ENCODE measurements at places on chromosomes 4 and X.

DNA sequence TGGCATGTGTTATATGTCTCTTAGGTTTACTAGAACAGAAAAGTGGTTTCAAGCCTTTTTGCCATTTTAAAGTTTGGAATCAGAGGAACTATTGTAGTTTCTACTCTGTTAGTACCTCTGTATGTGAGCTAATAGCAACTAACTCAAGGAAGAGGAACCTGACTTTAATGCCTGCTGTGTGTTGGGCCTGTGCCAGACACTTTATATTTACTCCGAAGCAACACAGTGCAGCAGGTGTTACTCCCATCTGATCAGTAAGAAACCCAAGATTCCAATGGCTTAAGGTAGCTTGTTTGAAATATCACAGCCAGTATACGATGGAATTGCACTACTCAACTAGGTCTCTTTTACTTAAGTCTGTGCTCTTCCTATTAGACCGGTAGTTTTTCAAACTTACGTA lies 79.2 kb downstream of the USP9X start:
- DNase-seq = no peak

DNA sequence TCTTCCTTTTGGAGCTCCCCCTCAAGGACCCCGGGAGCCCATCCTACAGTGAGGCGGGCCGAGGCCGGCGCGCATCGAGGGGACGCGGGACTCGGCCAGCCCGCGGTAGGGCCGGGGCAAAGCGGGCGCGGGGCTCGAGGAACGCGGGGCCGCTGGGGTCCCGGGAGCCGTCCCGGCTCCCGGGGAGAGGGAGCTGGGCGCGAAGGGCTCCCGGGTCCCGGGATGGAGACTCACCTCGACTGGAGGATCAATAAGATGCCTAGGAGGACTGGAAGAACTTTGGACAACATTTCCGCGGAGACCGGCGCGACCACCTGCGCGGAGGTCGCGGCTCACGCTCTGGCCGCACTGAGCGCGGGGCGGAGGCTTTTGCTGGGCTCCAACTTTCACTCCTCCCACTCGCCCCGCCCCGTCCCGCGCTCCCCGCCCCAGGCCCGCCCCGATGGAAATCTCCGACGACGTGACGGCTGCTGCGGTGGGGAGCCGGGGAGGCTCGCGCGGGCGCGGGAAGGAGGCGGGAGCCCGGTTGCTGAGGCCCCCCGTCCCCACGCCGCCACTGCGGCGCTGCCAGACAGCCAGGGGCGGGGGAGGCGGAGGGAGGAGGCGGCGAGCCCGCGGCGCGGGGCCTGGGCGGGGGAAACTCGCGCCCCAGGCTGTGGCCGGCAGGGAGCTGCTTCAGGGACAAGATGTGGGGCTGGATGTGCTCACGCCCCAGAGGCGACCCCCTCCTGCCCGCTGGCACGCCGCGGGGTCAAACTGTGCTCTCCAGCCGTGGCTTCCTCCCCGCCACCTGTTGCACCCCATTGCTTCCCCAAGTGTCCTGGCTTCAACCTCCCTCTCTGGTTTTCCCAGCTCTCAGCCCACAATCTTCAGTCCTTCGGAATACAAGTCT lies at the start of gene GABRE:
TSS of gene GABRE (minus strand) at position 341 of the 892 bp plus-strand sequence. CDS start at position 290, 51 bp downstream.
- no peak for DNase-seq

GRCh38 chr4:109733728-109734127 lies 3.9 kb upstream of the PLA2G12A start:
- DNase-seq = no peak

DNA sequence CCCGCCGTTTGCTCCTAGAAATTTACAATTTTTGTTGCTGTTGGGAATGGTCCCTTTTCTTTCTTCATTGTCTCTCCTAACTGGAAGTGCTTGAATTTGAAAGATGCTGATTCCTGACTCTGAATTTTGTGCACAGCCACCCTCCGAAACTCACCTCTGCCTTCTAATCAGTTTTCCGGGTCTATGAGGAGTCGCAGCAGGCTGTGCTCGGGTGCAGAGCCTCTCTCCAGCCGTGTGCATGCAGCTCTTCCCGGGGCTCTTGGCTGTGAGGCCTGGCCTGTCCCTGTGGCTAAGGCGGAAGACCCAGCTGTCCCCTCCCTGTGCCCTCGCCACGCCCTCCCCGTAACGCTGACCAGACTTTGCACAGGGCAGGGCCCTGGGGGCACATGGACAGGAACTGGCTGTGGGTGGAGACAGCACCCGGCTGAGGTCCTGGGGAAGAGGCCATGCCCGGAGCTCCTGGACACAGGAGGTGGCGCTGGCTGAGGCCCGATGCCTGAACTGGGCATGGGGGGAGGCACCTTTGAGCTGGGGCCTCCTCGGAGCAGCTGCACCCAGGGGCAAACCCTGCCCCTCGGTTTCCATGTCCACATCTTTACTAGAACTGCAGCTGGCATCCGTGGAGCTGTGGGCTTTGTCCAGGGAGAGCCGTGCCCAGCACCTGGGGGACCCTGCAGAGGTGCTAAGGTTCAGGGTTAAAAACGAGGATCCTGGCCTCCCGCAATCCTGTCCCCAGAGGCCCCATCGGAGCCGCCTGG lies 32.6 kb upstream of the SPON2 start:
- no peak for DNase-seq

- no peak for DNase-seq
Measured at GRCh38 chr4:140652601-140653000, 83.8 kb upstream of the UCP1 start.

GRCh38 chrX:97740044-97740443 lies 856.3 kb downstream of the RPA4 start:
- DNase-seq = no peak

DNA sequence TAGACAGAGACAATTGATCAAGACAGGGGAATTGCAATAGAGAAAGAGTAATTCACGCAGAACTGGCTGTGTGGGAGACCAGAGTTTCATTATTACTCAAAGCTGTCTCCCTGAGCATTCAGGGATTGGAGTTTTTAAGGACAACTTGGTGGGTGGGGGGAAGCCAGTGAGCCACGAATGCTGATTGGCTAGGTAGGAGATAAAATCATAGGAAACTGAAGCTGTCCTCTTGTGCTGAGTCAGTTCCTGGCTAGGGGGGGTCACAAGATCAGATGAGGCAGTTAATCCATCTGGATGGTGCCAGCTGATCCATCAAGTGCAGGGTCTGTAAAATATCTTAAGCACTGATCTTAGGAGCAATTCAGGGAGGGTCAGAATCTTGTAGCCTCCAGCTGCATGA lies 358.6 kb downstream of the GPM6A start:
- DNase-seq = peak; percentile 15

DNA sequence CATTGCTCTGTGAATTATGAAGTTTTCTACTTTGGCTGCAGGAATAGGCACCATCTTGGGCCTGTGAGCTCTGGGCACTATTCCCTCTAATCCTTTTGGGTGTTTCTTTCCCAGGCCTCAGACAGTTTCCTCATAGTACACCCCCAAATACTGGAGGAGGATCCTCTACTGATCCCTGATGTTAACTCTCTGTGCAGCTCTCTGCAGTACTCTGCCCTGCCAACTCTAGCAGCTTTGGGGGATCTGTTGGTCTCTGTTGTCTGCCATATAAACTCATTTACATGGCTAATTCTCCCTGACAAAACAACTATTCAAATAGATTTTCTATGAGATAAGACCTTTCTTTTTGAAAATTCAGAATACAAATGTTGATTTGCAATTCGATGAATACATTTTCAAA lies 29.9 kb downstream of the USP53 start:
- no peak for DNase-seq

GRCh38 chr4:181870326-181870725 lies 372.9 kb upstream of the TENM3 start:
- no peak for DNase-seq

DNA sequence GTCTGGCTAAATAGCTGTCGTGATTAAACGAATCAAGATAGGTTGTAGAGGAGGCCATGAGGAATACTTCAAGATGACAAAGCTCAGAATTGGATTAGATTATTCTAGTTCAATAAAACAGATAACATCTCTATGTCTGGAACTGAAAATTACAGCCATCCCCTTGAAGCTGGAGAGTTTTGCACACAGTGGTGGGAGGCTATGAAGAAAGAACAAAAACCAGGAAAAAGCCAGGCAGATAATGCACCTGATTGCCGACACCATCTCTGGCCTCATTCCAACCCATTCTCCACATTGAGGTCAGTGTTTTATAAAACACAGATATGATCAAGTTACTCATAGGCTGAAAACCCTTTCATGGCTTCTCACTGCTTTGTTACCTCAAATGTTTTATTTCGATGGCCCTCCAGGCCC lies 188.3 kb downstream of the RASL11B start:
- no peak for DNase-seq

DNA sequence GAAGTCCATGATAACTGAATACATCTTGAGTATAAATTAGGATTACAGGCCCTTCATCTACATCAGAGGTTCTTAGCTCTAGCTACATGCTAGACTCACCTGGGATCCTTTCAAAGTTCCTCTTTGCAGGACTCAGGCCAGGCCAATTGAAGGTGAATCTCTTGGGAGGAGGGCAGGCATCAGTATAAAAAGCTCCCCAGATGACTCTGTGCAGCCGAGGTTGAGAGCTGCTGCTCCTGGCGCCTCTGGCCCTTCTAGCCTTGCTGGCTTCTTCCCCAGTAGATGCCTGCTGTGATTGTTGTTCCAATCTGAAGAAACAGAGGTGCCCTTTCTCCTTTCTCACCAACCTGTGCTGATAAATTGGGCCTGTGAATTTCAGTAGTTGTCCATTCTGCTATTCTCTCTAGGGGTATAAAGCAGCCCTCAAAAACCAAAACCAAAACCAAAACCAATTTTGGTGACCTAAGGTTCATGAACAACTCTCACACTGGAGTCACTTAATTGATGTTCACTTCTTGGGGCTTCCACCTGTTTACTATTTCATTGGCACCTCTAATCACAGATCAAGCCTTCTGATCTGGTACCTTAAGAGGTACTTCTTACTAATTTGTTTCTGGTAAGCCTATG lies 78.7 kb downstream of the SUPT20HL2 start:
- no peak for DNase-seq

DNA sequence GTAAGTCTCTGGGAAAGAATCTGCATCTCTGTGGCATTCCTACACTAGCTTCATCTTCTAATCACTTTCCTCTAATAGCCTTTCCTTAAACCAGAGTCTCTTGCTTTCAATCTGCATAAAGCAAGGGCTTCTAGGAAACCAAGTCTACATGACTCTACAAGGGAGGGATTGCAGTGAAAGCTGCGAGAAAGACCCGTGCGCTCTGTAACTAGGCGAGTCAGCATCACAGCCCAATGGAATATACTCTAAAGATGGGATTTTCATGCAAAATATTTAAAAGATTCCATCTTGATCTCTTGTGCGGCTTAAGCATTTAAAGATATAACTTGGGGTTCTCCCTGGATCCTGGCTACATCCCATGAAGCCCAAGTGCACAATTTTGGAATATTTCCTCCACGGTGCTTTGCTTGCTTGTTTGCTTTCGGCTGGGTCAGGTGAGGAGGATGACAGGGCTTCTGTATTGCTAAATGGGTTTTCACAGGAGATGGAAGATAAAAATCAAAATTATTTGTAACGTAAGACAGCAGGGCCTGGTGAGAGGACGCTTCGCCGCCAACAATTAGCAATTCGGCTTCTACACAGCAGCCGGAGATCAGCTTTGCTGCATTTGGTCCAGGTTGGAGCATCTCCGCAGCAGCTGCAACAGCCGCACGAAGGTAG lies 687 bp upstream of the GRIA2 start:
- no peak for DNase-seq

- DNase-seq = no peak
Measured at GRCh38 chr4:185071236-185071811, 53.0 kb downstream of the HELT start.

DNA sequence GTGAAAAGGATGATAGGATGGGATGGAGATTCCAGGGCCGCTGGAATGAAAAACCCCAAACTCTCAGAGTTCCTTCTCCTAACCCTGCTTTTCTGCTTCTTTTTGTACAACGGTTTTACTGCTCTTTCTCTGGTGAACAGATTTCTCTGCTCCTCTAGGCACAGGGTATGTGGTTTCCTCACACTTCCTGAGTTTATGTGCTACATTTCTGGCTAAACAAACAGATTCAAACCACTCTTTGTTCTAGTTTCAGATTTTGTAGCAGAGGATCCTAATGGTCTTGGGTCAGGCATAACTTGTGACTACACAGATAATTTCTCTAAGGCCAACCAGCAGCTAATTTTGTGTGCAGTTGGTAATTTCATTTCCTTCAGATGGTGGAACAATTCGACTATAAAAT lies 52.6 kb downstream of the OSTC start:
- DNase-seq = no peak

DNA sequence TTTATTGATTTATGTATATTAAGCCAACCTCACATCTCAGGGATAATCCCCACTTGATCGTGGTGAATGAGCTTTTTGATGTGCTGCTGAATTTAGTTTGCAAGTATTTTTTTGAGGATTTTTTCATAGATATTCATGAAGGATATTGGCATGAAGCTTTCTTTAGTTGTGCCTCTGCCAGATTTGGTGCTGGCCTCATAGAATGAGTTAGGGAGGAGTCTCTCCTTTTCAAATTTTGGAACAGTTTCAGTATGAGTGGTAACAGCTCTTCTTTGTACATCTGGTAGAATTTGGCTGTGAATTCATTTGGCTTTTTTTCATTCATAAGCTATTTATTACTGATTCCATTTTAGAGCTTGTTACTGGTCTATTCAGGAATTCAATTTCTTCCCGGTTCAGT lies 197.2 kb upstream of the NDST4 start:
- DNase-seq = no peak

GRCh38 chr4:3299122-3299975 lies 6.5 kb downstream of the RGS12 start:
- DNase-seq = no peak

GRCh38 chrX:148664995-148665394 lies 164.6 kb downstream of the AFF2 start:
- DNase-seq = no peak

- no peak for DNase-seq
Measured at GRCh38 chr4:124212815-124213630, 499.5 kb downstream of the ANKRD50 start.
